ENCODE measurements at places on chromosomes 5 and 9.

- no peak for DNase-seq
Measured at GRCh38 chr9:105444130-105444529, 3.7 kb upstream of the FSD1L start.

DNA sequence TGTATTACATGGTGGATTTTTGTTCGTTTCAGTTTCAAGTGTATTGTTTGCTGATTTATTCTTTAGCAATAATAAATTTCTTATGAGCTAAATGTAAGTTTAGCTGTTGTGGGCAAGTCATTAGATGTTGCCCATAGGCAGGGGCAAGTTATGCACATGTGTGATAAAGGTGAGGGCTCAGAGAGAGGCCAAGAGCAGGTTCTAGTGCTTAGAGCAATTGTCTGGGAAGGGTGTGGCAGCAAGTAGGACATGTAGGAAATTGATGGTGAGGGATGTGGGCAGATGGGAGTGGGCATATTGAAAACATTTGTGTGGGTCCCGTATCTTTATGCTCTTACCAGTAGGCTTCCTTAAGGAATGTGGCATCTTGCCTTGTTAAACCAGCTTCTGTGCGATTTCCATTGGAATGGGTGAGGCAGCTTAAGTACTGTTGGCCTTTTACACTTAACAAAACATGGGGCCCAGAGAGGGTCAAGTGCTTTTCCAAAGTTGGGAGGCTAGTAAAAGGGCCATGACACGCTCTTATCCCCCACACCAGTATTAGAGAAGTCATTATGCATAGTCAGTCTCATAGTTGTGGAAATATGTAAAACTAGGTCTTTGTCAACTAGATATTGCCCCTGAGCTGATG, 60.6 kb downstream of the KDM4C start:
- DNase-seq, result no peak

- DNase-seq, result no peak
Measured at GRCh38 chr9:109036744-109037680, 23.7 kb upstream of the CTNNAL1 start.

GRCh38 chr5:164346785-164347630, 841.6 kb downstream of the MAT2B start:
- DNase-seq, result no peak

DNA sequence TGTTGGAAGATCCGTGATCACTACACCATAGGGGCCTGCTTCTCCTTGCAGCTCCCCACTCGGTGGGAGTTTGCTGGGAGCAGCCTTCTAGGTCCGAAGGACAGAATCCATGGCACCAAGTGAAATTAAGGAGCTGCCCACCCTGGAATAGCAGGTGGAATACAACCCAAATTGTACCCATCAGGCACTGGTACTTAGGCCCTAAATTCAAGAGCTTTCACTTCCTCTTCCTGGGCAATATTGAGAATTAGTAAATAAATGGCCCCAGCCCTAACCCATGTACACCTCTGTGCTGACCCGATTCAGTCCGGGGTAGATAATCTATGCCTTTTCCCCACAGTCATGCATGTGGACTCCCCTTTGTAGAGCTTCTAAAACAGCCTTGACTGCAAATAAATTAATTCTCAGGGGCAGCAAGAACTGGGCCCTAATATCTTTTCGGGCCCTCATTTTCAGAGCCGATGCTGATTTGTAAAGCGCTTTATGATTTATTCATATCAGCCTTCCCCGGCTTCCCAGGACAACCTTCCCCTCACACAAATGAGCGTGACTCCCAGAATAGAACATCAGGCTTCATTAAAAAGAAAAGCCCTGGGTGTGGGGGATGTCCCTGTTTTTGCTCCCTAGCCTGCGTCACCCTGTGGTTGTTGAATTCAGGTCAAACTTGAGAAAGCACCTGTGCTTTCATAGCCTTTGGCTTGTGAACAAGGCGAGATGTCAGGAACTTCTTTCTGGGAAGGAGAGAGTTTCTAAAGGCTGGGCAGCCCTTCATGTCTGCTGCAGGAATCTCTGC, 126.1 kb upstream of the TBC1D2 start:
- no peak for DNase-seq

DNA sequence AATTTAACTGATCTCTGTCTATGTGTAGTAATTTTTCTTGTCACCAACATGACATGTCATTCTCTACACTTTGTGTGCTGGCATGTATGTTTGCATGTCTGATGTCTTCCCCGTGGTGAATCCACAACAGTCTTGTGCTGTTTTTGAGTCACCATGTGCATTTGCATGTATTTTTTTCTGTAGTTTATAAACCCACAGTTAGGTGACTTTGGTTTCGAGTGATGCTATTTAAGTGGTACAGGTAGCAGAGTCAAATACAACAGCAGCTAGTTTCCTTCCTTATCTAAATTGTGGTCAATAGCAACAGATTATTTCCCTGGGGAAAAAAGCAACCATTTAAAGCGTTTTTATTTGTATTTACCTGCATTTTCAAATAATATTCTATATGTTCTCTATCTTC, 89.9 kb upstream of the FSD1L start:
- DNase-seq, result no peak

GRCh38 chr5:39451276-39451941, 26.6 kb upstream of the DAB2 start:
- DNase-seq, result no peak

DNA sequence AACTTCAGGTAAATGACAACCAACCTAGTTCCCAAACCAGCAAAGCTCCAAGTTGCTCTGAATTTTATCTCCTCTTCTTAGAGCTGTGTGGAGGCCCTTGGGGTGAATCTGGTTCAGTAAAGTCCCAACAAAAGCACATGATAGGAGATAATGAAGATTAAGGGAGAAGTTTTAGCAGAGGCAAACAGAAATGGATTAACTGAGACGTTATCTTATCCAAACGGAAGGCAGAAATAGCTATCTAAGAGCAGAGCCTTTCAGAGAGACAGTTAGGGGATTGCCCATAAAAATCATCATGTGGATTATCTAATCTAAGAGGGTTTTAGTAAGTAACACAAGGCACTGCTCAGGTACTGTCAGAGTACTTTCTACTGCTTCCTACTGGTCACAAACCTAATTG, 183.9 kb upstream of the ZNF618 start:
- DNase-seq, result no peak

DNA sequence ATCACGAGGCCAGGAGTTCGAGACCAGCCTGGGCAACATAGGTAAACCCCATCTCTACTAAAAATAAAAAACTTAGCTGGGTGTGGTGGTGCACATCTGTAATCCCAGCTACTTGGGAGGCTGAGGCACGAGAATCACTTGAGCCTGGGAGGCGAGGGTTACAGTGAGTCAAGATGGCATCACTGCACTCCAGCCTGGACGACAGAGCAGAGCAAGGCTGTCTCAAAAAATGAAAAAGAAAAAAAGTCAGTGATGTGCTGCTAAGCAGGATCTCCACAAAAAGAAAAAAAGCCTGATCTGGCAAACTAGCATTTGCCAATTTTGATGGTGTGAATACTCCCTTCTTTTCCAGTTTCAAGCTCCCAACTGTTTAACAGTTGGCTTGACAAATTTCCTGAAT, 21.9 kb downstream of the F2R start:
- no peak for DNase-seq

DNA sequence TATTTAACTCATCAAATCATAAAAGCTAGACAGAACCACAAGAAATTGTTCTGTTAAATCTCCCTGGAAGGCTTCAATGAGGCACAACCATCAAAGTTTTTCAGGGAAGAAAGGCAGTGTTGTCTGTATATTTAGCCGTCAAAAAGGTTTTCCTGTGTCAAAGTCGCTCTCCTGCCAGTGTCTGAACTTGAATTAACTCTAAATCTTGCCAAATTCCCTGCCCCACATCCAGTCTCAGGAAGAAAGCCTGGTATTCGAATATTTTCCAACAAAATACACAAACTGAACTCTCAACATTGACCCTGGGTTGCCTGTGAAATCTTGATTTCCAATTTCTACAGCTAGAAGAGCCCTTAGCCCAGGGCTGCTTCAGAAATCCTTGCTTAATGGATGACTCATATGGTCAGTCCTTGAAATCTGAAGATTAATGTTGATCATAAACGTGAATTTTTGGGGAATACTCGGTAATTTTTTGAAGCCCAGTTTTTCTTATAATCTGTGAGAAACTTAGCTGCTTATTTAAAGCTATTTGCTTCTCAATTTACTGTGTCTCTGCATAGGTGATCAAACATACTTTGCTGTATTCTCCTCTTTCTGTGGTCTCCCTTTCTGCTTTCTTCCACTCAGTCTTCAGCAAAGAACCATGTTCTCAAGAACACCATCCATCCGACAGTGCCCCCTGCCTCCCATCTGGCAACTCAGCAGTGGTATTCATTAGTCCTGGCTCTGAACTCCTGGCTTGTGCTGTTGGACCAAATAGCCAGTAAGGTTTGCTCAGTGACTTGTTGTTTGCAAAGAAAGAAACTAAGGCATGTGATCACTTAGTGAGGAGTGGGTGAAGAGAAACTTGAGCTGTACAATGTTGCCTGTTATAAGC, 58.9 kb downstream of the NREP start:
- no peak for DNase-seq
